HuH-7.5 (cell line): ENCODE measurements at places on chromosomes 5 and 9.

DNA sequence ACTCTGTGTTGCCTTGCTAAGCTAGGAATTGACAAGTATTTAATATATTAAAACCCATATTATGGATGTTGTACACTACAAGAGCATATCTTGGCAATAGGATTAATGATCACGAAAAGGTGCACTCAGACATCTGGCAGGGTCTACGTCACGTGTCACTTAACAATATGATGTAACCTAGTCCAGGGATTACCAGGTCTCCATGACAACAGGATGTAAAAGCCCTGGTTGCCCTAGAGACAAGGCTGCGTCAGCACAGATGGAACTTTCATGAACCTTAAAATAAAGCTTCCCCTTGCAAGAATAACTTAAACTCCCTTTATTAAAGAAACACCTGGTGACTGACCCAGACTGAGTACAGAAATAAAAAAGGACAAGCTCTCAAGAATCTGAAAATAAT lies 717.8 kb downstream of the CDH18 start:
- no peak for DNase-seq

DNA sequence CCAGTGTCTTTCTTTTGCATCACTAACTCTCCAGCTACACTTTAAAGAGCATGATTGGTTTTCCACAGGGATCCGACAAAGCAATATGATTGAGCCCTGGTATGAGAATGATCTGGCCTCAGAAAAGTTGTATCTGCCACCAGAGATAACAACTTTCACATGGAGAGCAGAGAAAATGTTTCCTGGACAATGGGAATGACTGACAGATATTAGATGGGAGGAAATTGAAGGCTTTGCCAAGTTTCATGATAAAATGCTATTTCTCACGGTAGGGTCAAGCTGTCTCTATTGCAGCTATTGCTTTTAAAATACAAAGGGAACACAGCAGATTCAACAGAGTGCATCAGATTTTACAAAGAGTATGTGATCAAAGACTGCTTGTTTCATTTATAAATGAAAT lies 56.4 kb upstream of the GLIS3 start:
- DNase-seq = no peak

- no peak for DNase-seq
Observed at GRCh38 chr5:149724130-149724840, 5.8 kb upstream of the PPARGC1B start.

DNA sequence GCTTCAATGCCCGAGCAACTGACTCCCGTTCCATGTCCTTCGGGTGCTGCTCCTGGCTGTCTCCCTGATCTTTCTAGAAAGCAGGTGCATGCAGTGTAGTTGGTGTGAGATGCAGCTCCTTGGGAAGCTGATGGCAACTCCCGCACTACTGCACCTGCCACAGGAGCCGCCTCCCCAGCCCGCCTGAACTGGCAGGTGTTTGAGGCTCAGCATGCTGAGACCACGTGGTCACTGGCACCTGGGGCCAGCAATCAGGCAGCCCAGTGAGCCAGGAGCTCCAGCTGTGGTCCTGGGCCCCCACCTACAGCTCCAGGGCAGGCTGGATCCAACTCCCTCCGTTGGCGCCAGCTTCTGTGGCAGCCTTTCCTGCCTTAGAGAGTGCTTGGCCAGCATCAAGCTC lies 111.5 kb downstream of the ICE1 start:
- DNase-seq = no peak

DNA sequence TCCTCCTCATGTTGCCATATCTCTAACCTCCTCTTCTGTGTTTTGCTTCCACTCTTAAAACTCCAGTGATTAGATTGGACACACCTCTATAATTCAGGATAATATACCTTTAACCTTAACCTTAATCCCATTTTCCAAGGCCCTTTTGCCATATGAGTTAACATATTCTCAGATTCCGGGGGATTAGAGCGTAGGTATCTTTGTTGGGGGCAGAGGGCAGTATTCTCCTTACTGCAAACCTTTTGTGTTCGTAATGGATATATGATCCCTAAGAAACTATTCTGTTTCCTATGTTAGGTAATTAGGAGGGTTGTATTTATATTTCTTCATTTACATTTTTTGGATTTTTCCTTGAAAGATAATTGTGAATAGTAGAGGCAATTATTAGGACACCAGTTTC lies 99.5 kb downstream of the VPS13A start:
- DNase-seq = no peak

DNA sequence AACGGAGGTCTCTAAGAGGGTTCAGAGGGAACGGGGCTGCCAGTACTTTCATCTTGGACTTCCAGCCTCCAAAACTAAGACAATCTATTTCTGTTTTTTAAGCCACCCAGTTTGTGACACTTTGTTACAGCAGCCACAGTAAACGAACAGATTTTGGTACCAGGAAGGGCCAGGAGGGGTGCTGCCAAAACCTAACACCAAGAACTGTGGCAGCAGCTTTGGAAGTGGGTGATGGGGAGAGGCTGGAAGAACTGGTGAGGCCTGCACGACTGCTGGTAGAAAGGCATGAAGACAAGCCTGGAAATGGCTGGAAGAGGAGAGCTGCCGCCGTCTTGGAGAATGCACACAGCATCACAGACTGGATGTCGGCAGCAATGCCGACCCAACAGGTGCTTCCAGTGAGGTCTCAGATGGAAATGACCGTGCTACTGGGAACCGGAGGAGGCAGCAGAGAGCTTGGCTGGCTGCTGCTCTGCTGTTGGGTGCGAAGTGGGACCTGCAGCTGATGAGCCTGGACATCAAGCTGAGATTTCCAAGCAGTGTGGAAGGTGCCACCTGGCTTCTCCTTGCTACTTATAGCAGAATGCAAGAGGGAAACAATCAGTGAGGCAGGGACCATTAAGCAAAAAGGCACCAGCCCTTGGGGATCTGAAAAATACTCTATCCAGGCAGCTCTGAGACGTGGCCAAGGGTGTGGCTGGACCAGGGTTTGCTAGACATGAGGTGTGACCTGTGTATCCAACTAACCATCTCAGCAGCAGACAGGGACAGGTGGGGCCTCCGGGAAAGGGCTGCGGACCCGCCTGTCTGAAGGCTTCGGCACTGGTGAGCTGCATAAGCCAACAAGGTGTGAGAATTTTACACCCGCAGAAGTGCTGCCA lies 4.7 kb upstream of the TMEM210 start:
- DNase-seq = peak; percentile 87

GRCh38 chr5:38608874-38609273 lies 52.4 kb upstream of the LIFR start:
- DNase-seq = no peak

DNA sequence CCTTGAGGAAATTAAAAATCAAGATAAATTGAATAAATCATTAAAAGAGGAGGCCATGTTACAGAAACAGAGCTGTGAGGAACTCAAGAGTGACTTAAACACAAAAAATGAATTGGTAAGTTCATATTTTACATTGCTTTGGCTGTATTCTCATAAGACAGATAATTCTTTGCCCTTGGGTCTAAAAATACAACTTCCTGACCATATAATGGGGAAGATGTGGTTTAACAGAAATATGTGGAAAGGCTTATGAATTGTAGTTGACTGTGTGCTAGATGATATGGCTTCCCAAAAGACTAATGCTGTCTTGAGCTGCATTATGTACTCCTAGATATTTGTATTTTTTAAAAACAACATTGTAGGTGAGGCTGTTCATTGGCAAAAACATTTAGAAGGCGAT lies 33.1 kb downstream of the CNTRL start:
- DNase-seq = no peak

DNA sequence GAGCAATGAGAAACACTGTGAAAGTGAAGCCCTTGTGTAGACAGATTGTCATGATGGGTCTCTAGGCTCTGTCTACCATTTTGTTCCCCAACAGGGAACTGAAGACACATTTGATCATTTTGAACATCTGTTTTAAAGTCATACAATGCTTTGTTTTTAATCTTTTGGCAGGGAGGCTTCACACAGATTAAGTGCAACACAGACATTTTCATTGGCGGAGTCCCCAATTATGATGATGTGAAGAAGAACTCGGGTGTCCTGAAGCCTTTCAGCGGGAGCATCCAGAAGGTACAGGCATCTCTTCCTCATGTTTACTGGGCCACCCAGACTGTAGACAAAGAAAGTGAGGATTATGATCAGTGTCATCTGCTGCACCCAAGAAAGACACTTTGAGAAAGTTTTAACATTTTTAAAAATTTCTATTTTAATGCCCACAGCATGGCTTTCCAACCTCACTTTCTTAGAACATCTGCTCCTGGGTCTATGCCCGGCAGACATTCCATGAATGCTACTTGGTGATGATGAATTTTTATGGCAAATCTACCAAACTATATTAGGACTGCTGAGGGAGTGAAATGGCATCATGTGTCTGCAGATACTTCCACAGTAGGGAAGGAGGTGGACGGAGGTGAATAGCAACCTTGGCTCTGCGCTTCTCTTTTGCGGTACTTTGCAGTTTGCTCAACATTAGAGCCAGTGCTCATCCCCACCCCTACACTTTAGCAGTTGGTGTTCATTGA lies 121.3 kb downstream of the LIFR start:
- no peak for DNase-seq

DNA sequence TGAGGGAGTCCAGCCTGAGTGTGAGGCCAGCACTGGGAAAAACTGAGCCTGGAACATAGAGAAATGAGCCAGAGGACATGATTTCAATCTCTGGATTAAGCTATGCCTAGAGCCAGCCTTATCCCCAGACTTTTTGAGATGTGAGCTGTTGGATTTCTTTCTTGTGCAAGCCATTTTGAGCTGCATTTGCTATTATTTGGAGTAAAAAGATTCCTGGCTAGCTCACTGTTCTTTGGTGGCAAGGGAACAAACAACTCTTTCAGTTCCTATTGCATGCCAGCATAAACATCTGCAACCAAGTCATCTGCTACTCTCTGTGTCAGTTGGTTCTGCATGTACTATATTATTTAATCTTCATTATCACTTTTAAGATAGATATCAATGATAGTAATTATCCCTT lies 70.1 kb upstream of the MAN2A1 start:
- no peak for DNase-seq

- no peak for DNase-seq
Observed at GRCh38 chr5:36355516-36355915, 53.8 kb upstream of the RANBP3L start.

DNA sequence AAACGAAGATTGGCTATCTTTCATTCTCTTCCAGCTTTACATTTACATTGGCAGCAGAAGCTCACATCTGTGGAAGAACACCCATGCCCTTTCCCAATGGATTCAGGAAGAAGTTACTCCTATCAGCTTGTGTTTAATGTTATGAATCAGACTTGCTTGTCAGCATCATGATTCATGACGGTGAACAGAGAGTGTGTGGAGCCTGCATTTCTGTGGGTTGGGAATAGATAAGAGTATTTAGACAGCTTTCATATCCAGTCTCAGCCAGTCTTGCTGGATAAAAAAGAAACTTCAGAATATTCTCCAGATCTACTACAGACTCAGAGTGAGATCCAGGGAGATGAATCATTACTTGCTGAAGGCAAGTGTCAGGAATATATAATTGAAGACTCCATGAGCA lies 812.9 kb upstream of the ZNF608 start:
- no peak for DNase-seq

GRCh38 chr5:158511454-158511853 lies 588.3 kb downstream of the EBF1 start:
- no peak for DNase-seq

DNA sequence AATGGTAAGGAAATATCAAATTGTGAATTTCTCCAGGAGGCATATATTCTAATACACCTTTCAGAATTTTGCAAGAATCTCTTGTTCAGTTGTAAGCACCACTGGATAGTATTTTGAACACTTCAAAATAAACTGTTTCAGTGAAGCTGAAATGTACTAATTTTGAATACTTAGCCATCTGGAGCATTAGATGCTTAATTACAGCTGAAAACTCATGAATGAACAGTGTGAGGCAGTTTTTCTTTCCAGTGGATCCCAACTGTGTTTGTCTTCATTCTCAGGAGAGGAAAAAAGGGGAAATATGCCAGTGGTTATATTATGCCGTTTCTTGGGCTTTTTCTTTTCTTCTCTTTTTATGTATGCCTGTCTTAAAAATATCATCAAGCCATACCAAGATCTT lies 306.0 kb upstream of the SEMA6A start:
- no peak for DNase-seq

- DNase-seq = no peak
Observed at GRCh38 chr5:76816110-76816831, 2.6 kb upstream of the F2RL1 start.

GRCh38 chr9:37639109-37639762 lies 11.5 kb upstream of the FRMPD1 start:
- no peak for DNase-seq

GRCh38 chr5:141326088-141326854 lies 4.0 kb upstream of the PCDHGA1 start:
- peak; percentile 64 for DNase-seq

GRCh38 chr9:124164811-124165210 lies 92.9 kb upstream of the NEK6 start:
- DNase-seq = no peak

DNA sequence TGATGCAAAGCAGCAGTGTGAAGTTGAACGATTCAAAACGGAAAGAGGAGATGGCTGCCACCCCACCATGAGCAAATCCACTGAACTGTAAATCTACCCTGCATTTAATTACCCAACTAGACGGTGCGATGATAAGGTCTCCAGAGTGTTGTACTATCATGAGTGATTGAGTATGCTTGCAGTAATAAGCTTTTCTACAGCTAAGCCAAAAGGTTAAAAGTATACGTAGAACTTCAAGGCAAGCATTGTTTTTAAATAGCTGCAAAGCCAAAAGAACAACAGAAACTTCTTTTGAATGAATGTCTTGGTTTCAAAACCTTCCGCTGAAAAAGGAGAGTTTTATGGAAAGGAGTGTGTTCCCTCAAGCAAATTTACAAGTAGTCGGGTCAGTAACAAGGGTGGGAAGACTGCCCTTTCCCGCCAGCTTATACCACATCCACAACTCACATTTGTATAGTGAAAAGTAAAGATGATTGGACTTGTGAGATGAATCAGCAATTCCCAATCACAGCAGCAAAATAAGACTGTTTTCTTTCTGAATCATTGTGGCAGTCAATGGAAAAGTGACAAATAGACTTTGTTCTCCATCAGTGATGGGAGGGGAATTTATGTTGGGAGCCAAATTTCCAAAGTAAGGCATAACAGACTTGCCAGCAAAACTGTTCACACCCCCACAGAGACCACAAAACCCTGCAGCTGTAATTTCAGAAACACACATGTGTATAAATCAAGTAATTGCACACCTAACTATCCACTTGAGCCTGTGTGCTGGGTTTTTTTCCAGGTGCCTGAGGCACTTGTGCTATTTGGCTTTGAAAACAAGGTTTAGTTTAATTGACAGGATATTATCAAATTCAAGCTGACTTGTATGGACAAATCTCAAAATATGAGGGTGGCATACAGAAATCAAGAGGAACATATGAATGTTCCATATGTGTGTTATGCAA lies 407.7 kb upstream of the GRAMD2B start:
- no peak for DNase-seq

- DNase-seq = peak; percentile 81
Observed at GRCh38 chr5:150486402-150487198, 21.3 kb upstream of the NDST1 start.

GRCh38 chr9:89311346-89312221 lies 589 bp downstream of the CKS2 start:
- DNase-seq = no peak
